ENCODE measurements at places on chromosomes 1 and 21.

DNA sequence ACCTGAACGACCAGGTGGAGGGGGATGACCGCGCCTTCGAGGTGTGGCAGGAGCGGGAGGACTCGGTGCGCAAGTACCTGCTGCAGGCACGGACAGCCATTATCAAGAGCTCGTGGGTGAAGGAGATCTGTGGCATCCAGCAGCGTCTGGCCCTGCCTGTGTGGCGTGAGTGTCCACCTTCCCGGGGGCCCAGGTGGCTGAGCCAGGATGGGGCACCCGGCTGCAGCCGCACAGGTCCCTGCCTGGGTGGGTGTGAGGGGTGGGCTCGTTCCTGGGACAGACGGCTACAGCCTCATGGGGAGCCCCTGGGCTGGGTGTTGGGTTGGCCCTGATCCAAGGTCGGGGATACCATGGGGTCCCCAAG is 65.2 kb downstream of the TRIM11 start:
- no peak for DNase-seq

DNA sequence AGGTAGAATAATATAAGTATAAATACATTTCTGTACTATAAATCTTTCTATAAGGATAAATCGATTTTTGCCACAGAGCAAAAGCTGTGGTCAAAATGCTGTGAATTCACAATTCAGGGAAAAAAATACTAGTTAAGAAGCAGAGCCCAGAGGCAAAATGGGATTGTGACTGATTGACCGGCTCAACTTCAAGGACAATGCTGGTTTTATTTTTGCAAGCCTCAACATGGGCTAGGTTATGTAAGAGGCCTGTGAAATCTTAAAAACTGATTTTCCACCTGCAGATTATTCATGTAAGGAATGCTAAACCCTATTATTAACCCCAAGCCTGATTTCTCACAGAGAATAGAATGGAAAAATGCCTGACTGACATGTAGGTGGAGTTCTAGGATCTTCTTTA is 155.1 kb downstream of the HHAT start:
- no peak for DNase-seq

GRCh38 chr1:224170343-224170742 is 12.7 kb upstream of the DEGS1 start:
- no peak for DNase-seq

- no peak for DNase-seq
Measured at GRCh38 chr1:96388421-96389310, 332.9 kb upstream of the PTBP2 start.

GRCh38 chr1:223849352-223850254 is 3.9 kb upstream of the TP53BP2 start:
- no peak for DNase-seq

DNA sequence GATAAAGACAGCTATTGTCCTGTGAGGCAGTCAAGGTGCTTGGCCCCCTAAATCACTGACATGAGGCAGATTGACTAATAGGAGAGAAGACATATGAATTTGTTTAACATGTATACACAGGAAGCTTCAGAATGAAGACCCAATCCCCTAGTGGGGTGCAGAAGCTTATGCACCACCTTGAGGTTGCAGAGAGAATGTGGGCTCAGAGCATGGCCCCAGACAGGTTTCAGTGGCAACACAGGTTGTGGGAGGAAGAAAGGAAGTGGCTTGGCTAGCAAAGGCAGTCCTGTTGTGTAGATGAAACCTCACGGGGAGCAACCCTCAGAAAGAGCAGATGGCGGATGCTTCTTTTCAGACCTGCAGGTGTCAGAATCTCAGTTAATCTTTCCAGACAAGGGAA is 37.0 kb upstream of the PARP1 start:
- DNase-seq = peak; percentile 85

GRCh38 chr1:193498088-193498655 is 311.8 kb upstream of the B3GALT2 start:
- no peak for DNase-seq

- DNase-seq = no peak
Measured at GRCh38 chr1:190119683-190120082, 358.0 kb downstream of the BRINP3 start.

DNA sequence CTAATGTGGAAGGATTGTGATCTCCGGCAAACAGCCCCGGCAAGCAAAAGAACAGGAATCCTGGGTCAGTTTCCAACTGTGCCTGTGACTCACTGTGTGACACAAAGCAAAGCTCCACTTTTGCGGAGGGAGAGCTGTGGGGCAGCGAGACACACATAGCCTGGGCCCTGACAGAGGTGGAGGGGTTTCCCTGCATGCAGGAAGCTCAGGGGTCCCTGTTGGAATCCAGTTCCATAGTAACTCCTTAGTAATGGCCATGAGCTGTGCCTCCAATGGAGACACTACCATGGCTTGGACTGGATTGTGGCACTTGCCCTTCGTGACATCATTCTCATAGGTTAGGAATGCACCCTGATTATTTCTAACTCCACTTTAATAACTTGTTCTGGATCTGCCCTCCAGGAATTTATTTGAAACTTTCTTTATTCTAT is 47.0 kb upstream of the ATF3 start:
- no peak for DNase-seq

DNA sequence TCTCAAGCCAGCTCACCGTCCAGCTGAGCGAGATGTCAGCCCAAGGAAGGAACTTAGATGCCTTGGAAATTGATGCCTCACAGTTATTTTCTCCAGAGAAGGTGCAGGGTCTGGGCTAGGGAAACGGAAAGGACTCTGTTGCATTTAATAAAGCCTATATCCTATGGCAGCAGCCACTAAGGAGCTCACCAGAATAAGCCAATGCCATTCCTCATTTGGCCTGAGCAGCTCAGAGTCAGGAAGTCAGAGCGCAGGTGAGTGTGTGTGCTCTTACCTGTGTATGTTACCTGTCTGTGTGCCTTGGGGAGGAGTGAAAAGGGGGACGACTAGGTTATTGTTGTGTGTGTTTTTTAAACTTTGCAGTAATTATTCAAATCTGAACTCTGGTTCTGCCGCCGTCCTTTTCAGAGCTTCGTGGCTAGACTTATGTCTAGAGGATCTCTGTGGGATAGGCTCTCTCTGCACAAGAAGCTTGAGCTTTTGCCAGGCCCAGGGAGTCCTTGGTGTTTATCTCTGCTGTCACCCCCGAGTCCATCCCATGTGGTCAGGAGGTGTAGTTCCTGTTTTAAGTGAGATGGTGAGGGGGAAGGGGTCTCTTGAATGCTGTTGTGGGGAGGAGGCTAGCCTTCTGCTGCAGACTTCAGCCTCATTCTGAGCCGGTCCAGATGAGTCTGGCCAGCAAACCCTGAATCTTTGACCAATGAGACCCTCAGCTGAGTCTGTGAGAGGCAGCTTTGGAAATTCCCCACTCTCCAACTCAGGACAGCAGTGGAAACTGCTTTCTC is 2.4 kb downstream of the TMCC2 start:
- peak; percentile 22 for DNase-seq

Measured in natural killer cell (primary cell).